ENCODE measurements at places on chromosomes 6 and 20.

GRCh38 chr6:35146453-35146852 lies 5.3 kb upstream of the TCP11 start:
- no peak for DNase-seq

DNA sequence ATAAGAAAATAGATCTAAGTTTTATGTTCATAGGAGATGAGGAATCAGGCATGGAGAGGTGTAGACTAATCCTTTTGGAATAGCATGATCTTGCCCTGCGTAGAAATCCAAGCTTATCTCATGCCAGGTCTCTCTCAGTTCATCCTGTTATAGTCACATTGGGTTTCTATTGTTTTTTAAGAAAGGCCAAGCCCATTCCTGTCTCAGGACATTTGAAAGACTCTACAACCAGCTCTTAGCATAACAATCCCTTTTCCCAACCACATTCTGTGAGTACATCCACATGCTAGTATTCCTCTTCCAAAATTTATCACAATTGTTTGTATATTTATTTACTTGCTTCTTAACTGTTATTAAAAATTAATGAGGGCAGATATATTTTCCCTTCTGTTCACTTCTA lies 130.3 kb downstream of the MMUT start:
- DNase-seq, result no peak

DNA sequence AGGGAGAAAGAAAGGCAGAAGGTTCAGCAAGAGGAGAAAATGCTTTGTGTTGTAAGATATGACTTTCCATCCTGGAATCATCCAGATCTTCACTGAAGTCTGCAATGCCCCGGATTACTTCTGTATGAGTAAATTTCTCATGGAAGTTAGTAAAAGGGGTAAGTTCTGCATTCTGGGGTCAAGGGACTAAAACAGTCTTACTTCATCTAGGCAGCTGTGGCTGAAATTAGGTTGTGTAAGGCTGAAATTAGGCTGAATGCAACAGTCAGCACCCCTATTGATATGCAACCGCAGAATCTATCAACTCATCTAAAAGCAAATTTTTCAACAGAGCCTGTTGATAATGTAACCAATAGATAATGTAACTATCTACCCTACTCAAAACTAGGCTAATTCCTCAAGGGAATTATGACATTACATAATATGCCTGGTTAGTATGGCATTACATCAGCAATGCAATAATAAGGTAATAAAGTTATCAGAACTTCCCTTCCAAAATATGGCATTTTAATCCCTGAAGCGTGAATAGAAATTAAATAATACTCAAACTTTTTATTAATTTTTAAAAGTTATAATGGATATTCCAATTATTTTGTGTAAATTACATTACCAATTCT lies 671.7 kb upstream of the CITED2 start:
- no peak for DNase-seq

DNA sequence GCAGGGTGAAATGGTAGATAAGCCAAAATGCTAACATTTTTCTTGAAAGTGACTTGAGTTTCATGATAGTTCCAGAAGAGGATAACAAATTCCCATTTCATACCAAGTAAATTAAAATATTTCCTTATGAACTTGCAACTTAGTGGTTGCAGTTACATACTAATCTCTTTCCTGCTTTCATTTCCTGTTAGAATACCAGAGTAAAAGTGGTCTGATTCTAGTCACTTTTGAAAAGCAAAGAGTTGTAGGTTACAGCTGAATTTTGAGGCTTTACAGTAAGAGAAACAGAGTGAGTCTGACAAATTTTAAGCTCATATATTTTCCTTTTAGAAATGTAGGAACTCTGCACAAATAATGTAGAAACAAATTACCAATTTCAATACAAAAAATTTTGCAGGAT lies 117.4 kb downstream of the ZFAND3 start:
- no peak for DNase-seq

GRCh38 chr20:34798328-34798727 lies 27.1 kb downstream of the NCOA6 start:
- no peak for DNase-seq

- no peak for DNase-seq
Observed at GRCh38 chr6:148997865-148998264, 251.0 kb downstream of the UST start.

- DNase-seq, result no peak
Observed at GRCh38 chr6:25340431-25341202, 61.4 kb downstream of the CARMIL1 start.

DNA sequence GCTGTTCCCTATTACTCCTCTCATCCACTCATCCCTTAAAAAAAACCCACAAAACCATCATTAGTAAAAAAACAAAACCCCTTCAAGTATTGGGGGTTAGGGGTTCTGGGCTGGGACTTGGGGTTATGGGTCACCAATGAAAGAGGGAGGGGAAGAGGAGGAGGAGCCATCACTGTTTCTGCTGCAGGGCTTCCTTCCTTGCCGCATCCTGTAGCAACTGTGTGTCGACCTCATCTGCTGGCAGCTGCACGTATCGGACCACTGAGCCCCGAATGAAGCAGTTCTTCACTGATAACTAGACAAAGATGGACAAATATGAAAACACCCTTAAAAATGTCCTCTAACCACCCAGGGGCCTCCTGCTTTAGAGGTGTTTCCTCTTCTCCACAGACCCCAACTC lies 2.0 kb upstream of the VARS1 start:
- no peak for DNase-seq

DNA sequence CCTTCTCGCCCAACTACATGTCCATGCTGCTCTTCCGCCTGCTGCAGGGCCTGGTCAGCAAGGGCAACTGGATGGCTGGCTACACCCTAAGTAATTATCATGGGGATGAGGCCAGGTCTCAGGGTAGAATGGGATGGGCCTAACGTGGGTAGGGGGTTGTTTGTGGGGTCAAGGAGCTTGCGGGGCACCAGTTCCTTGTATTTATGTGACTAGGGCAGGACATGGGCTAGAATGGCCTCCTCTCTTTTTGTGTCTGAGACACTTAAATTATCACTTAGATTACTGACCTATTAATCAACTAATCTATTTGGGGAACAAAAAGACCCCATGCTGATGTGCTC lies 10.7 kb downstream of the SLC22A1 start:
- no peak for DNase-seq

DNA sequence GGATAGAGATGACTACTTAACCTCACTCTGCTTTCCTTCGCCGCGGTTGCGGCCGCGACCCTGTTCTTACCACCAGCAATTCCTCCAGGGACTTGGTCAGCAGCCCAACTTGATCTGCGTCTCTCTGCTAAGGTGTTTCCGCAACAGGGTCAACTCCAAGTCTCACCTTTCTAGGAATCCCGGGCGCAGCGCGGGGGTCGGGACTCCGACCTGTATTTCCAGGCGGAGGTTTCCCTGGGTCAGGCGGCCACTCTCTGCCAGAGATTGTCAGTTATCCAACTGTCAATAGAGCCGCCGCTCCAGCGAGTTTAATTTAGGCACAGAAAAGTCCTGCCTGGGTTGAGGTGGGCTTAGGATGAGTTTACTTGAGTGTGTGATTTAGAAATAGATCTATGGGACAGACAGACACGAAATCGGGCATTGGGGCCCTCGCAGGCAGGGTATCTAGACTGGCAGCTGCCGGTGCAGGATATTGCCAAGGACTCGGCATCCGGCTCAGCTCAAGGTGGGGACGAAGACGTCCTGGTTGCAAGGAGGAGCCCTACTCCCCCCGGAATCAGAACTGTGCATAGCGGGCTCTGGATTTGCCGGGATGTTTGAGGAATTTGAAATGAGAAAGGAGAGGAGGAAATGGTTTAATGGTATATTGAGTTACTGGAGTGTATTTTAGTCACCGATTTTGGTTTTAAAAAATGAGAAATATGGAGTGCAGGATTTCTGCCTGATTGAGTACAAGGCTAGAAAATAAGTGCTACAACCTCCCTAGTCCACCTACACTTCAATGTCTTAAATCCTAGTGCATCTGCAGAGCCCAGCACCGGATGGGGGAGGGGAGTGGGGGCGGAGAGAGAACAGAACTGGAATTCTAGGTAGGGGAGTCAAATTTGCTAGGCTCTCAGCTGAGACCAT lies 23.7 kb downstream of the POM121L2 start:
- no peak for DNase-seq

- no peak for DNase-seq
Observed at GRCh38 chr6:30042476-30042875, 18.6 kb upstream of the POLR1H start.

- DNase-seq, result no peak
Observed at GRCh38 chr6:5582762-5583161, 321.4 kb downstream of the FARS2 start.

DNA sequence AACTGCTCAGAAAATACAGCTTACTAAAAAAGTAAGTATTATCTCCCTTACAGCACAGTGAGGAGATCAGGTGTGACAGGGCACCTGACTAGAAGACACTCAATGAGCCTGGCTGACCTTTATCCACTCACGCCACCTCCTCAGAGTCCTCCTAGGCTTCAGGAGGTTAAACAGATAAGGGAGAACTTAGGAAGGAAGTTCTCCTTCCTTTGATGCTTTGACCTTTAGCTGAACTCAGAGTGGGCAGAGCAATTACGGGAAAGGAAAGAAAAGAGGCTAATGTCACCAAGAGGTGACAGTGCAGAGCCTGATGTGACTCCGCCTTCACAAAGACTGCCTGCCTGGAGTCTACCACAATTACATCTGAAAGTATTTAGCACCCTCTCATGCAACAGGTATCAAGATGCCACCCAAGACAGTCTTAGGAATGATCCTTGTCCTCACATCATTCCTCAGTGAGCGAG lies 36.7 kb downstream of the MAN1A1 start:
- no peak for DNase-seq

DNA sequence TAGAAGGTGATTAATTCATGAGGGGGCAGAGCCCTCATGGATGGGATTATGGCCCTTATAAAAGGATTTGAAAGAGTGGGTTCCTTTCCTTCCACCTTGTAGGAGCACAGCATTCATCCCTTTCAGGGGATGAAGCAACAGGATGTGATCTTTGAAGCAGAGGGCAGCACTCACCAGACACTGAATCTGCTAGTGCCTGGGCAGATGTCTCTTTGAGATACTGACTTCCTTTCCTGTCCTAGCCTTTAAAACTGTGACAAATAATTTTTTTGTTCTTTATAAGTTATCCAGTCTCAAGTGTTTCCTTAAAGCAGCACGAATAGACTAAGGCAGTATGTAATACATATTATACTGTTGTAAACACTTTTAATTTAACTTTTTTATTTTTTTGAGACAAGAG lies 538.6 kb upstream of the RNF217 start:
- DNase-seq, result no peak

DNA sequence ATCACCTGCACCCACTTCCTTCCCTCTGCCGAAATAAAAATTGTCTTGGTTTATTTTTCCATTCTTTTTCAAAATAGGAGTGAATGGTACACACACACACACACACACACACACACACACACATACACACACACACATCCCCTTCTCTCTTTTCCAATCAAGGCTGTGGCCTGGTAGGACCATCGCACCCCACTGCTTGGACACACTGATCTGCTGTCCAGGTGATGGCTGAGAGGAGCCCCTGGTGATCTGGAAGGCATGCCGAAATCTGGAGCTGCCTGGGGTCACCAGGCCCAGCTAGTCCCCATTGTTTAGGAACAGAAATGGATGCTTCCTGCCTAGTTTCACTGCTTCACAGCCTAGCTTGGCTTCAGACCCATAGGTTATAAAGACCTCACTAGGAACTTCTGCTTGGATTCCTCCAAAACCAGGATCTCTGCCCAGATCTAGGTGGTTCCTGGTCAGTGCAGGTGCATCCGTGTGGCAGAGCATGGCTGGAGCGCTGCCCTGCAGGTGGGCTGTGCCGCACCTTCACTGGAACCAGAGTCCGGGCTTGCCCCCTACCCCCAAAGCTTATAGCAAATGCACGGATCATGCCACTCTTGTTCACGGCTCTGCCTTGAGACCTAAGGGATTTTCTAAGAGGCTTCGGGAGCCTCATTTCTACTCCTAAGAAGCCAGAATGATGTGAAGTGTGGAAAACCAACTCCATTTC lies 42.9 kb upstream of the DACT2 start:
- no peak for DNase-seq

GRCh38 chr6:128208851-128209580 lies 308.2 kb upstream of the THEMIS start:
- DNase-seq, result peak; percentile 49

DNA sequence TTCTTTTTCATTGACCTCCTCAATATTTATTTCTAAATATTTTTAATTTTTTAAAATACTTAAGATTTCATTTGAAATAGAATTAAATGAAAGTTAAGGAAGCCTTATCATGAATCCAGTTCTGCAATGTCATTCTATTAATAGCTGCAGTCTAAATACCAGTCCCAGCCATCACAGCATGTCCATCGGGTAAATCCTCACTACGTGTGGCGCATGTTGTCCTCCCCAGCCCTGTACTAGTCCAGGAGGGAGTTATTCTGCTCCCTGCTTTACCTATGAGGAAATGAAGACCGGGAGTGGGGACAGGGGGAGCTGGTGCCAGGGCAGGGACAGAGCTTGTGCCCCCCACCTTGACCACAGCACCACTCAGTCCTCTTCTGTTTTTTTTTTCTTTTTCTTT lies 125.1 kb upstream of the QKI start:
- no peak for DNase-seq

GRCh38 chr6:75376347-75377024 lies 91.9 kb upstream of the TMEM30A start:
- peak; percentile 47 for DNase-seq

DNA sequence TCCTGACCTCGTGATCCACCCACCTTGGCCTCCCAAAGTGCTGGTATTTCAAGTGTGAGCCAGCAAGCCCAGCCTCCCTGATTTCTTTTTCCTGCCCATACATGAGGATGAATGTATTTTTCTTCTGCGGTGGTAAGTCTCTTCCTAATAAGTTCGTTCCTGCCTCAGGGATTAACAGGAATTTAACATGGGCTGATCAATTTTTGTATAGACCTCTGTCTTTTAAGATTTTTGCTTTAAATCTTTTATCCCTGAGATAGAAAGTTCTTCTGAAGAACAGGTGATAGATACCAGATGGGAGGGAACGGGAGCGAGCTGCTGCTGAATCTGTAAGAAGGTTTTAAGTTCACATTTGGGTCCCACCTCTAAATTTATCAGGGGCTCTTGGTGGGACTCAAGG lies 7.0 kb upstream of the ZNFX1 start:
- DNase-seq, result no peak

GRCh38 chr6:137087902-137088301 lies 43.1 kb upstream of the IL20RA start:
- DNase-seq, result peak; percentile 49

GRCh38 chr6:1745814-1746213 lies 136.1 kb downstream of the FOXC1 start:
- DNase-seq, result peak; percentile 91

- no peak for DNase-seq
Observed at GRCh38 chr6:36129941-36130666, at the start of gene MAPK13. Gene MAPK13, plus strand, starts transcription at chr6:36130513. Its CDS starts 70 bp downstream, at chr6:36130583.

GRCh38 chr20:24949756-24950127 lies 673 bp downstream of the CST7 start:
- DNase-seq, result no peak

- no peak for DNase-seq
Observed at GRCh38 chr6:894274-894673, 201.3 kb upstream of the EXOC2 start.

DNA sequence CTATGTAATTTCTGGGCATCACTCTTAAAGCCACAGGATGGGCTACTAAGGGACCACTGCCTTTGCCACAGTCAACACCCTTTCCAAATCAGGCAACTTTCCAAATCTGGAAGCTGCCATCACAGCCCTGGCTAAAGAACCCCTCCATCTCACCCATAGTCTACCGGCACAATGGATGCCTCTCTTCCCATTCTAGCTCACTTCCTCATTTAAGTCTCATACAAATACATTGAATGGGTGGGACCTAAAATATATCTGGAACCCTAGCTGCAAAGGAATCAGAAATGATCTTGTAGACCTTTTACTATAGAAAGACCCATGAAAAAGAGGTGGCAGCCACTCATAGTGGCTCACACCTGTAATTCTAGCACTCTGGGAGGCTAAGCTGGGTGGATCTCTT lies 3.3 kb upstream of the TREML4 start:
- no peak for DNase-seq

- DNase-seq, result no peak
Observed at GRCh38 chr6:18973251-18973650, 586.1 kb downstream of the RNF144B start.
